ENCODE measurements at places on chromosomes 1 and 21.

- no peak for DNase-seq
These were observed 81.4 kb upstream of the SERTAD4 start for GRCh38 chr1:210151052-210151672.

- peak; percentile 48 for DNase-seq
These were observed 88.0 kb upstream of the ZNF648 start for GRCh38 chr1:182149411-182149965.

GRCh38 chr21:43367296-43367695, 59.6 kb downstream of the SIK1 start:
- DNase-seq: no peak

DNA sequence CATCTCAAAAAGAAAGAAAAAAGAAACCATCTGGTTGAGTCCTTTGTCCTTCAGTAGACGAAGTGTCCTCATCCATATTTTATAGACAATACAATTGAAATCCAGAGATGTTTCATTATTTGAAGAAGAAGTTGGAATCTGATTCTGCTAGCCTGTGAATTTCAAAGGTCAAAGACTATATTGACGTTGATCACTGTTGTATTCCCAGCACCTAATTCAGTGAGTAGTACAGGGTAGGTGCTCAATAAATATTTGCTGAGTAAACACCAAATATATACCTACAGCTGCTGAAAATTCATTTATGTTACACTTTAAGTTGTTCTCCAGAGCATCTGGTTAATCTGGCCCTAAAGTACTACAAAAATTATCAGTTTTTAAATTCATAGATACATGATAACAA, 135.2 kb downstream of the CACNA1E start:
- DNase-seq: no peak

GRCh38 chr1:221874285-221875003, 132.6 kb upstream of the DUSP10 start:
- DNase-seq: no peak

DNA sequence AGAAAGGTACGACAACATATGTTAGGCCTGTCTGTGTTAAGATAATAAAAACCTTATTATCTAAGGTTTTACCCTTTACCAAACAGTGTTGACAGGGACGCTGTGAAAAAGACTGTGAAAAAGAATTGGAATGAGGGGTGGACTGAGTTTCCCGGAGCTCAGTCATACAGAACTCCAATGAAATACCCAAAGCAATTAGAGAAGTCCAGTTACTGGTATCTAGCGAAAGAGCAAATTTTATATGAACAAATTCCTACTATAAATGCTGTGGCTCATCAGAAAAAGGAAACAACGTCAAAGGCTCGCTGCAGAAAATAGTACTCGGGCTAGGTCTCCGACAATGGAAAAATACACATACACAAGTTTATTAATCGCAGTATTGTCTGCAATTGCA, 708 bp upstream of the RBBP5 start:
- DNase-seq: no peak

DNA sequence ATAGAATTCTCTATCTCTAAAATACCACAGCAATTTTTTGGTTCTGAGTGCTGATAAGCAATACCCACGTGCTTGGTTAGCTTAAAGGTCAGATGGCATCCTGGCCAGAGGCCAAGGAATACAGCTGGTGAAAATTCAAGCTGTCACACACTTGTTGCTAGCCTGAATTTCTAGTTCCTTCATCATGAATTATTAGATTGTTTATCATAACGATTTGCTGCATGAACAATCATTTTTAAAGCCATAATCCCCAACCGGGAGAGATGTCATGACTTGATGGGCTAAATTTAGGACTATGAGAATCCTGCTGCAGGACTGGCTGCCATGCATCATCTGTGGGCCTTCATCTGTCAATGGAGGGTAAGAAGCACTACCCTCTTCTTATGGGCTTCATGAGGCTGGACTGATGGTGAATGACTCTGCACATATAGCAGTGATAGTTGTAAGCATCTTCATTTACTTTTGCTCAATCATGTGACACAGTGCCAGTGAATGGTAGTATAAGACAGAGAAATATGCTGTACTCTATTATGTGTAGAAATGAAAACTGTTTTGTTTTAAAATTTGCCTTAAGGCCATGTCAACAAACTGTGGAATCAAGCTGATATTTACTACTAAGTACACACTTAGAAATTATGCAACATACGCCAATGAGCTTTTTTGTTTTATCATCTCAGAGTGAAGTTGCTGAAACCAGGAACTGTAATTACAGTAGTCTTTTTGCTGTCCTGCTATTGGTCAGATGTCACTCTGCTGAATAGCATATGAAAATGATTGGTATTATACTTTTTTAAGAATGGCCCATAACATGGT, 80.5 kb upstream of the RALGPS2 start:
- DNase-seq: peak; percentile 12

- no peak for DNase-seq
These were observed 26.0 kb downstream of the PTTG1IP start for GRCh38 chr21:44847261-44848056.

DNA sequence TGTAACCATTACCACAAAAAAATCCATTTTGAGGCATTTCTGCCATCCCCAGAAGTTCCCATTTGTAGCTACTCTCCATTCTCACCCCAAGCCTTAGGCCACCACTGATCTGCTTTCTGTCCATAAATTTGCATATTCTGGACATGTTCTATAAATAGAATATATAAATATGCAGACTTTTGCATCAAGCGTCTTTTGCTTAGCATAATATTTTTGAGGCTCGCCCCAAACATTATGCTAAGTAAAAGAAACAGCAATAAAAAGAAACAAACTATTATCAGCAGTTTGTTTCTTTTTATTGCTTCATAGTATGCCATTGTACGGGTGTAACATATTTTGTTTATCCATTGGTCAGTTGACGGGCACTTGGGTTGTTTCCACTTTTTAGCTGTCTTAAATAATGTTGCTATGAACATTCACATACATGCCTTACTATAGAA, 7.9 kb downstream of the TFAP2E start:
- no peak for DNase-seq

DNA sequence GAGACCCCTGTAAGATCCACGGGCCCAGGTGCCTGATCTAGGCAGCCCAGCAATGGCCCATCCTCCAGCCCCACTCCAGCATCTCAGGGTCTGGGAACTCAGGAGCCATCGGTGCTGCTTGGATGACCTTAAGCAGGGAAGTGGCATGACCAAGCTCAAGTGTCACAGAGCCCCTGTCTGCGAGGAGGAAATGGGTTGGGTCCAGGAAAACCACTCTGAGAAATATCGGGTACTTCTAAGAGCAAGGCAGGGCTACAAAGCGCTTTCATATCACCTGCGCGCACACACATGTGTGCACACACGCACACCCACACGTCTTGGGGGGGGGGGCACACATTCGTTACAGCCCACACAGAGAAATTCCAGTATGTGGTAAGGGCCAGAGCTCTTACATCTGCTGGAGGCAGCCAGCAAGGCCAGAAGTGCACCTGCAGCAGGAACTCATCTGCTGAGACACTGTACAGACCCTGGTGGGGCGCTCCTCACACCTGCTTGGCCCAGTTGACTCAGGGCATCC, 32.6 kb upstream of the SPOCD1 start:
- no peak for DNase-seq

DNA sequence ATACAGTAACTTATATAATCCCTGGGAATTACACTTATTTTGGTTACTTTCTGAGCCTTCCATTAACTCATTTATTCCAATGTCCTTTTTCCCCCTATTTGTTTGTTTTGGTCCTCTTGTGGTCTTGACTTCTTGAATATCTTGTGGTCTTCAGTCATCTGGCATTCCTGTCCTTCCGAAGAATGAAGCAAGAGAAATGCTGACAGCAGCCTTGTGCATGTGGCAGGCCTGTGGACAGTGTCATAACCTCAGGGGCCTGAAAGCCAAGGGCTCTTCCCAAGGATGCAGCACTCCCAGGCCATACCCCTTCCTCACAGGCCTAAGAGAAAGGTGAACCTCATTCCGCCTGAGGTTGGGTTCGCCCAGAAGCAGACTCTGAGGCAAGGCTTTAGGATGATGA, 470.2 kb downstream of the DISC1 start:
- DNase-seq: no peak

GRCh38 chr1:228358039-228358763, 48.4 kb downstream of the TRIM11 start:
- DNase-seq: no peak

GRCh38 chr21:44896561-44897286, 23.2 kb upstream of the PTTG1IP start:
- no peak for DNase-seq

GRCh38 chr1:230867101-230867902, 1.0 kb downstream of the C1orf198 start:
- peak; percentile 44 for DNase-seq

GRCh38 chr1:208233546-208233945, 10.6 kb downstream of the PLXNA2 start:
- DNase-seq: no peak

GRCh38 chr1:151401125-151401788, 1.9 kb downstream of the PSMB4 start:
- no peak for DNase-seq

DNA sequence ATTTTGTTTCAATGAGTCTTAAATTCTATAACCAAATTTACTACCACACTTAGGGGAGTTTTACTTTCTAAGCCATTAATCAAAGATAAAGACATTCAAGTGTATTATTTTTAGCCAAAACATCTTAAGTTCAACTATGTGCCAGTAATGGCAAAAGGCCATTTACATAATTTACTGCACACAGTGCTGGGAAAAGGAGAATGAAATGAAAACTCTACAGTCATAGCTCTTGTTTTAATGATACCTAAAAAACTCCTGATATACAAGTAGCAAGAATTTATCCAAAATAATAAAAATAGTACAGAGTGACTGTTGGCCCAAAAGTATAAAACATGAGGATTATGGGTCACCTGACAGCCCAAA, 42.4 kb upstream of the C1orf198 start:
- no peak for DNase-seq

DNA sequence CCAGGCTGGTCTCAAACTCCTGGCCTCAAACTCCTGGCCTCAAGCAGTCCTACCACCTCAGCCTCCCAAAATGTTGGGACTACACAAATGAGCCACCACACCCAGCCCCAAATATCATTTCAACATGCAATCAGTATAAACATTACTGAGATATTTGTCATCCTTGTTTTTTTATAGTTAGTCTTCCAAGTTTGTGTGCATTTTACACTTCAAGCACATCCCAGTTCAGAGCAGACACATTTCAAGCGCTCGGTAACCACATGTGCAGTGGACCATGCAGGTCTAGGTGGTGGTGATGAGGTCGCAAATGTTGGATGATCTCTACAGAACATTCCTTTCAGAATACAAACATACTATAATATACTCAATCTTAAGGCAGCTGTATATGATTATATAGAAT, 23.8 kb upstream of the APP start:
- peak; percentile 80 for DNase-seq

- DNase-seq: no peak
These were observed 164.0 kb downstream of the PGBD5 start for GRCh38 chr1:230261928-230262650.

DNA sequence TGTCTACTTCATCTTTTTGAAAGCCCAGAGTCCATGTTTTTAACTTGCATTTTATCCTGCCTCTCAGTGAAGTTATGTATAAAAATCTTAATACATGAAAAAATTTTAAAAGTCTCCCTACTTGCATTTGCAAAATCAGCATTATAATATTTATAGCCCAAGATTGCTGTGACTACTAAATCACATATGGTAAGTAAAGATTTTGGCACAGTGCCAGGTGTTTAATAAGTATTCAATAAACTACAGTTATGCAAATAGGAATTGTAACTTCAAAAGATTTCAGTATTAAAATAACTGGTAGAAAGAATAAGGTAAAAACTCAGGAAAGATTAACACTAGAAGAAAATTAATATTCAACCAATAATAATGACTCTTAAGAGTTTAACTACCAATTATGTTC, 641.7 kb downstream of the LRRIQ3 start:
- DNase-seq: no peak

DNA sequence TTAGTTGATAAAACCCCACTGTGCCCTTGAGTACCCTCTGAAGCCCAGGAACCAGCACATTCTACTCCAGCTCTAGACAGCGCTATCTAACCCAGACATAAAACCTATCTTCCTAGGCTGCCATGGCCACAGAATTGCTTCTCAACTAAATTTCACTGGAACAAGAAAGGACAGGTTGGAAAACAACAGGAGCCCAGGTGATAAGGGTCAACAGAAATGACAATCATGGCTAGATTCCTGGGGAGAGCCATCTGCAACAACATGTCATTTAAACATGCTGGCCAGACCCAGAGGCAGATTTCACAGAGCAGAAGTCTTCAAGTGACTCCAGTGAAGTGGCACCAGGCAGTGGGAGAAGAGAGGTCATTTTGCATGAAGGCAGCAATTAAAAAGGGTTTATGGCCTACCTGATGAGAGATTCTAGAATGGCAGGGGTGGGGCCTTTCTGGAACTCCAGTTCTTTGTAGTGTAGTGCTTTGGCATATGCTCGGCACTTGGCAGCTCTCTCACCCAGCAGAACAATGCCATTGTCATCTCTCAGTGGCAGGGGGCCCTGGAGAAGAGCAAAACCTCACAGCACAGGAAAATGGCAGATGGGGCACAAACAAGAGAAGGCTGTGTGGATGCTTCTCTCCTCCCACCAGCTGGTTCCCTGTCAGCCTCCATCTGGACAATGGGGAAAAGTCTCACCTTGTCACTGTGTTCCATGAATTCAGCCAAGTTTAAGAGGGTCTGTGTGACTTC, 9.9 kb downstream of the ANGPTL7 start:
- no peak for DNase-seq

DNA sequence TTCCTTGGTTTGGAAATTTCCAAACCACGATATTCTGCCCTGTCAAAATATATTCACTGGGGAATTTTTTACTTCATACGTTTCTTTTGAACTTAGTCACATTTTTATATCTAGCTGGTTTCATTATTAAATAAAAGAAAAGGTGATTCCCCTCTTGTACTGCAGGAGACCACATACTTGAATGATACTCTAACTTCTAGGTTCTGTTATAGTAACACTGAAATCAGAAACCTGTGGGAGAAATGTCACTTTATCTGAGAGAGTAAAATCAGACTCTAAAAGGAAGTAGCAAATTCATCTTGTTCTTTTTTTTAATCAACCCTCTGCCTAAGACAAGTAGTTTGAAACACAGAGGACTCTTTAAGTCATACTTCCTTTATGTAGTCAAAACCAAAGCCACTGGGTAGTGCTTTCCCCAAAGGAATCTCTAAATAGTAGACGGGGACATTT, 34.4 kb downstream of the MRPL39 start:
- DNase-seq: peak; percentile 55

GRCh38 chr1:8457760-8458381, 140.0 kb downstream of the SLC45A1 start:
- DNase-seq: no peak

- no peak for DNase-seq
These were observed 10.2 kb upstream of the CDC7 start for GRCh38 chr1:91490501-91490900.

GRCh38 chr21:25691976-25692375, 42.7 kb downstream of the ATP5PF start:
- DNase-seq: no peak
